ENCODE measurements at places on chromosomes 5 and 9.

- DNase-seq: no peak
Measured at GRCh38 chr9:83449983-83450382, 88.2 kb downstream of the FRMD3 start.

DNA sequence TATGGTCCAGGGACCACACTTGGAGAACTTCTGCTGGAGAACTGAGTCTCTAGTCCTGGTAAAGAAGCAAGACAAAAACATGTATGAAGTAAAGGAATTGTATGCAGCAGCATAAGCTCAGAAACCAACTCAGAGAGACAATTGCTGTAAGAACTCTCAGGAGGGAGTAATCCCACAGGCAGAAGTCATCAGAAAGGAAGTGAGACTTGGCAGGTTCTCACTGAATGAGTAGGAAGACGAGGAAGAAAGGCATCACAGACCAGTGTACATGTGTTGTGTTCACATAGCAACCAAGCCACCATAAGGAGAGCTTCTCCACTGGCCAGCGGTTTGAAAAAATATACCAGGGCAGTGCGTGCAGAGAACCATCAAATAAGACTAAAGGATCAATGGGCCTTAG lies 57.9 kb upstream of the FST start:
- DNase-seq: no peak

DNA sequence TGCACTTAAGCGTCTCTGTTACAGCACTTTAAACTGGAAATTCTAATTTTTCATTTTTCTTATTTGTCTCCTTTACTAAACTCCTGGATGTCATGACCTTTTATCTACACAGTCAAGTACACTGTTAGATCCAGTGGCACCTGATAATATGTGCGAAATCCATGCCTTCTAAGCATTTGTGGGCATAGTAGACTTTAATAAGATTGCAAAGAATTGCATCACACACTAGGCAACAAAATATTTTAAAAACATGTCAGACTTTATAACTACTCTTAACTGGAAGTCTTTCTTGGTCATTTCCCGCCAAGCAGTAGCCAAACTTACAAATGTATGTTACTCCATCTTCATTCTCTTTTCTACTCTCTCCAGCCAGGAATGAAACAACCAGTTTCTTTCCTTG lies 5.0 kb upstream of the SPINK1 start:
- no peak for DNase-seq

DNA sequence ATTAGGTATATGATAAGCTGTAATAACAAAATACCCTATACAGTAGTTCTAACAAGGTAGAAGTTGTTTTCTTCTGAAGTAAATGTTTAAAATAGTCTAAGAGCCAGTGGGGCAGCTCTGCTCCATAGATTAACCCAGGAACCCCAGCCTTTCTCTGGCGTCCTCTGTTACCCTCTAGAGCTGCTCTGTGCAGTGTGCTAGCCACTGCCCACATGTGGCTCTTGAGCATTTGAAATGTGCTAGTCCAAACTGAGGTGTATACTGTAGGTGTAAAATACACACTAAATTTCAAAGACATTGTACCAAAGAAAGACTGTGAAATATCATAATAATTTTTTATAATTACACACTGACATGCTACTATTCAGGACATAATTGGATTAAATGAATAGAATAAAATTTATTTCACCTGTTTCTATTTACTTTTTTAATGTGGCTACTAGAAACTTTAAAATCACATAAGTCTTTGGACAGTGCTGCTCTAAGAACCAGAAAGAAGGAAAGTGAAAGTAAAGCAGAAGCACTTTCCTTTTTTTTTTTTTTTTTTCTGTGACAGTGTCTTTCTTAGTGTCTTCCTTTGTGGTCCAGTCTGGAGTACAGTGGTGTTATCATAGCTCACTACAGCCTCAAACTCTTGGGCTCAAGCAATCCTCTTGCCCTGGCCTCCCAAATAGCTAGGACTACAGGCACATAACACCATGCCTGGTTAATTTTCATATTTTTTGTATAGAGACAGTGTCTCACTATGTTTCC lies 39.3 kb downstream of the RAI14 start:
- DNase-seq: no peak

- DNase-seq: no peak
Measured at GRCh38 chr9:108535526-108535925, 320.3 kb downstream of the ACTL7B start.

DNA sequence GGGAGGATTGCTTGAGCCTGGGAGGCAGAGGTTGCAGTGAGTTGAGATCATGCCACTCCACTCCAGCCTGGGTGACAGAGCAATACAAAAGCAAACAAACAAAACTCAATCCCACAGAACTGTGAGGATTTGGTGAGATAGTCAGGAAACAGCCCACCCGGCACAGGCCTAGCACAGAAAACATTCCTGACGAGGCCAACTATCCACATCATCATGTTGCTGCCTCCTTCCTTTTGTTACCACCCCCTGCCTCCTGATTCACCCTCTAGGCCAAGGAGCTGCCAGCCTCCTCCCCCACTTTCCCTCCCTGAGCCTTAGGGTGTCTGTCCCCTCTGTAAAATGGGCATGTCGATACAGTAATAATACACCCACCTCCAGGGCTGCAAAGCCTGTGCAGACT lies 39.0 kb downstream of the STK10 start:
- no peak for DNase-seq

GRCh38 chr5:107630184-107630583 lies 40.6 kb downstream of the EFNA5 start:
- no peak for DNase-seq

DNA sequence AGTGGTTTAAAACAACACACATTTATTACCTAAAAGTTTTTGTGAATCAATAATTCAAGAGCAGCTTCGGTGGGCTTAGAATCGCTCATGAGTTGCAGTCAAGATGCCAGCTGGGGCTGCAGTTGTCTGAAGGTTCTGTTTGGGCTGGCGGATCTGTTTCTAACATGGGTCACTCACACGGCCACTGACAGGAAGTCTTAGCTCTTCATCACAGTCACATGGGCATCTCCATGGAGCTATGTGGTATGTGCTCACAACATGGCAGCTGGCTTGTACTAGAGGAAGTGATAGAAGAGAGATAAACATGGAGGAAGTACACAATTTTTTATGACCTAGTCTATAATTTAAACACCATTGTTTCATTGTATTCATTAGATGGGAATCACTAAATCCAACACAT lies 11.2 kb downstream of the KLHL9 start:
- DNase-seq: no peak

- no peak for DNase-seq
Measured at GRCh38 chr9:112271466-112272098, 61.8 kb downstream of the PTBP3 start.

- DNase-seq: no peak
Measured at GRCh38 chr9:133754688-133755227, 16.6 kb upstream of the SARDH start.

DNA sequence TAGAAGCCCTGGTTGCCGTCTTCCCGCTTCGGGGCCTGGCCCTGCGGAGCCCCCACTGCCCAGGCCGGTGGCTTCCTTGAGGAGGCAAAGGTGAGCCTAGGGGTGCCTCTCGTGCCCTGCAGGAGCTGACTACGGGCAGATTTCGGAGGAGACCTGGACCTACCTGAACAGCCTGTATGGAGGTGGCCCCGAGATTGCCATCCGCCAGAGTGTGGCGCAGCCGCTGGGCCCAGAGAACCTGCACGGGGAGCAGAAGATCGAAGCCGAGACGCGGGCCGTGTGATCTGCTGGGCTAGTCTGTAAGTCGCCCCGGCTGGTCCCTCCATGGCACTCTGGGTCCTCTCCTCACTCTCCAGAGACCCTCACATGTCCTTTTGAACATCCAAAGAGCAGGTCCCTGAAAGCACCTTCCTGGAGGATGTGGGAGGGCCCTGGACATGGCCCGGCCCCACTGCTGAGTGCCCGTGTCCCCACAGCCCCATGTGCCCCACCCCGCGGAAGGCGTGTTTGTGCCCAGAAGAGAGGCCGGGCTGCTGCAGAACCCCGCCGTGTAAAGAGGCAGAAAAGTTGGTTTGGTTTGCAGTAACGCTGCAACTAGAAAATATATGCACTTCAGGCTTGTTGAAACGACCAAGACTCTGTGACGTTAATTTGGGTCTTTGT lies 44.9 kb downstream of the USP20 start:
- DNase-seq: no peak
